WERI-Rb-1 (cell line): ENCODE measurements at places on chromosomes 4 and X.
A peak's percentile ranks its signal among the peaks of the same experiment; 100 is the strongest.

GRCh38 chr4:177761692-177762091, 319.5 kb upstream of the AGA start:
- DNase-seq: no peak

DNA sequence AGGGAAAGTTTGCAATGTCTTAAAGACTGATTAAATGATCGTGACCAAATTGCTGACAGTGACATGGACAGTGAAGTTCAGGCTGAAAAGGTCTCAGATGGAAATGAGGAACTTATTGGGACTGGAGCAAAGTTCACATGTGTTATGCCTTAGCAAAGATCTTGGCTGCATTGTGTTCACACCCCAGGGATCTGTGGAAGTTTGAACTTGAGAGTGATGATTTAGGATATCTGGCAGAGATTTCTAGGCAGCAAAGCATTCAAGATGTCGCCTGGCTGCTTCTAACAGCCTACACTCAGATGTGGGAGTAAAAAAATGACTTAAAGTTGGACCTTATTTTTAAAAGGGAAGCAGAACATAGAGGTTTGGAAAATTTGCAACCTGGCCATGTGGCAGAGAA, 21.4 kb downstream of the SCARB2 start:
- no peak for DNase-seq

GRCh38 chrX:37776283-37776986, 3.4 kb upstream of the CYBB start:
- DNase-seq: no peak

DNA sequence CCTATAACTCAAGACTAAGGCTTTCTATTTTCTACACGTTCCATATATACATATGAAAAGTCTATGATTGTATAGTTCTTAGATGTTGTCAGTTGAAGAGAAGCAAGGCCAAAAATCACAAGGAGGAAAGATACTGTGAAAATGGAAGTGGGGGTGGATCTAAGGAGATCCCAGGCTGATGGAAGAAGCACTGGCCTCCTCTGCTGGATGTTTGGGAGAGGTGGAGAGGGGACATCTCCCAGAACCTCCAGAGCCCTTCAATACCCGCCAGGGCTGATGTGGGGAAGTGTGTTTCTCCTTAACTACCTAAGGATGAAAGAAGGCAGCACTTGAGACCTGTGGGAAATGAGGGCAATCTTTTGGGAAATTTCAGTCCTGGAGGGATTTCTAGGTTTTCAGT, 67.4 kb downstream of the RASGEF1B start:
- peak; percentile 36 for DNase-seq

- DNase-seq: no peak
Measured at GRCh38 chr4:60128888-60129287, 1071.2 kb upstream of the ADGRL3 start.
